ENCODE measurements at places on chromosomes 3 and 15. TPM values are rescaled to one million over a fixed set of nuclear protein-coding genes. Genes with fewer than 3 reads are reported as not detected.

DNA sequence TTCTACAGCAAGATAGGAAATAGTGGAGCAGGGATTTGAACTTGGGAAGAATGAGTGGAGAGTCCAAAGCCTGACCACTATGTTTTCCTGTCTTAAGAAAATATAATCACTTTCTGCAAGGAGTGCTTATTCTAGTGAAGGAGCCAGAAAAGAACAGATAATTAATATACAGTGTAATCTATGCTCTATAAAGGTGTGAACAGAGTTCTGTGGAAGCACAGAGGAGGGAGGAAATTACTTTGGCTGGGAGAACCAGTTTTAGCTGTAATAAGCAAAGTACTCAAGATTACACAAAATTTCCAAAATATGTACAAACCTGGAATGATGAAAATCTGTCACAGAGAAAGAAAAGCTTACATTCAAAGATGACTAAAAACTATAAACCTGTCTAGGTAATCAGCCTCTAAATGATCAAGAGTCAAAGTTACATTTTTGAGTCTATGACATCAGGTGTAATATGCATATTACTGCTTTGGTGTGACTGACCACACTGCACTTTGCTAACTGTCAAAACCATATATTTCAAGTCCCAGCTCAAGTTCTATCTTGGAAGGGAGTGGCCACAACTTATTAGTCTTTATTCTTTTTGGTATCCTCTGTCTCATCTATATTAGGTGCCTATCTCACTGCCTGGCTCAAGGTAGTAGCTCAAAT, 40.7 kb upstream of the MB21D2 start:
- no peak for DNase-seq

DNA sequence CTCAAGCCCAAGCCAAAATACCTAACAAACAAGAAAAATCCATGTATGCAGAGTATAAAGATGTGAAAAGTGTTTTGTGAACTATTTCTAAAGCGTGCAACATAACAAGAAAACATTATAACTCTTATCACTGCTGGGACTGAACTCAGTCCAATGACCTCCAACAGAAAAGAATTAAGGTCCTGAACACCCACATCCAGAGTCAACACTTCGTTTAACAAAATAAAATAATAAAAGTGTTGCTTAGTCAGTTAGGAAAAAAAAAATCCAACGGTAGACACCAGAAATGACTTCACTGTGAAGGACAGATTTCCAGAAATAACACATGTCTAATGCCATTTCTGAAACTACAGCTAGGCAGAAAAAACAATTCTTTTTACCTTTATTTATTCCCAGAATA, 28.0 kb downstream of the MB21D2 start:
- DNase-seq, result no peak

GRCh38 chr3:16227566-16227965, 37.2 kb downstream of the DPH3 start:
- no peak for DNase-seq

- DNase-seq, result no peak
These were observed 85.5 kb downstream of the WNT7A start for GRCh38 chr3:13794322-13794721.

DNA sequence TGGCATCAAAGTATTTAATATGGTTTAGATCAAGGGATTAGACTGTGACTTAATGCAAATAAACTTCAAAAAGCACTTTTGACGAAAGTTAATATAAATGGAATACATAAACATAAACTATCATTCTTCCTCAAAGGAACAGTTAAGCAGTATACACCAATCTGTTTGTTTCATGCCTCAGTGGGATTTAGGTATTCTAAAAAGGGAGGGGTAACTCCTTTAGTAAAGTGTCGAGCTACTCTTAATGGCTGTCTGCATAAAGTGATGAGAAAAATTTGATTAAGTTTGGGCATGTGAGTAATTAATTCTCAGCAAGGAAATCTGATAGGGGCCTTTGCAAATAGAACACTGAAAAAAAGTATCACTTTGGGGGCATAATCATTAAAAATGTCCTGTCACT, 176.9 kb downstream of the FRMD5 start:
- no peak for DNase-seq

DNA sequence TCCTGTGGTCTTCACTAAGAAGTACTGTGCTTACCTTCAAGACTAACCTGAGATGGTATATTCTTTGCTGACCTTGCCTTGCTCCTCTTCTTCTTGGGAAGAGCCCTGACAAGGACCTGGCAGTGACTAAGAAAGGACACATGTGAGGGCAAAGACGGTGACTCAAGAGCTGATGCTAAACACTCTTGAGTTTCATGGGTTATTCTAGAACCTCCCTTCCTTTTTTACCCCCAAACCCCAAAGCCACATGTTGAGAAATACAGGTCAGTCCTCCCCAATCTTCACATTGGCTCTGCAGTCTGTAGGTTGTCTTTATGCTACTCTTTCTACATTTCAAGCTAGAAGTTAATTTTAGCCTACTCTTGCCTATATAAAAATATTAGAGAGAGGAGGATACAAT, 200.6 kb downstream of the SEMA6D start:
- DNase-seq, result no peak

The MEGF11 gene
- 0.10 TPM for total RNA-seq

The TPRG1 gene
- total RNA-seq, result 4.5 TPM

- peak; percentile 49 for DNase-seq
These were observed at the start of gene SPTSSB for GRCh38 chr3:161371441-161372320. Gene SPTSSB, minus strand, starts transcription at chr3:161371517. Its CDS starts 25,194 bp downstream, at chr3:161346323.

The LMOD3 gene
- 122 TPM for total RNA-seq

DNA sequence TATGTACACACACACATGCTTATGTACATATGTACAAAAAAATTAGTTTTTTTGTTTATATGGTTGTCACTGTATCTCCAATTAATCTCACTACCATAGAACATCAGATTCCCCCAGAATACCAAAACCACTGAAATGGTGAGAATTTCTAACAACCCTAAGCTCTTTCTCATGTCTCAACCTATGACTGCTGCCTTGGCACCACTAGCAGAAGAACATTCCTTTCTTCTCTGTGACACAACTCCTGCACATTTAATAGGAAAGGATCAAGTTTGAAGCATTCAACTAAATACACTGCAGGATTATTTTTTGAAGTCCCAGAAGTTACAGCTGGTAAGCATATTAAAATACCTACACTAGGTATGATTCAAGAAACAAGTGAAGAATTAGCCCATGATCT, 109.6 kb downstream of the FAM174B start:
- no peak for DNase-seq

DNA sequence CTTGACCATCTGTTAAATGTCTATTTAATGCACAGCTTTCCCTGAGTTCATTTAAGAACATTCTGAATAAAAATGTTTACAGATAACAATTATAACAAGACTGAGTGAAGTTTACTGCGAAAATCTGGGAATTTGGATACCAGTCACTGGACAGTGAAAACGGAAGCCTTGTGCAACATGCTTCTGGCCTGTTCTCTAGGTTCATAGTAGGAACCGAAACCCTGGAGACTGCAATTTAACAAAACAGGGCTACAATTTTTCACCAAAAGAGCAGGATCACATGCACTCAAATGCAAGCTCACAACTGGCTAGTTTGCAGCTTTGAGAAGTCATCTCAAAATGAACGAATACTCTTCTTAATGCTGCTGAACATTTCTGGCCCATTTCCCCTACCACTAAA, 435.9 kb downstream of the NR2F2 start:
- no peak for DNase-seq

DNA sequence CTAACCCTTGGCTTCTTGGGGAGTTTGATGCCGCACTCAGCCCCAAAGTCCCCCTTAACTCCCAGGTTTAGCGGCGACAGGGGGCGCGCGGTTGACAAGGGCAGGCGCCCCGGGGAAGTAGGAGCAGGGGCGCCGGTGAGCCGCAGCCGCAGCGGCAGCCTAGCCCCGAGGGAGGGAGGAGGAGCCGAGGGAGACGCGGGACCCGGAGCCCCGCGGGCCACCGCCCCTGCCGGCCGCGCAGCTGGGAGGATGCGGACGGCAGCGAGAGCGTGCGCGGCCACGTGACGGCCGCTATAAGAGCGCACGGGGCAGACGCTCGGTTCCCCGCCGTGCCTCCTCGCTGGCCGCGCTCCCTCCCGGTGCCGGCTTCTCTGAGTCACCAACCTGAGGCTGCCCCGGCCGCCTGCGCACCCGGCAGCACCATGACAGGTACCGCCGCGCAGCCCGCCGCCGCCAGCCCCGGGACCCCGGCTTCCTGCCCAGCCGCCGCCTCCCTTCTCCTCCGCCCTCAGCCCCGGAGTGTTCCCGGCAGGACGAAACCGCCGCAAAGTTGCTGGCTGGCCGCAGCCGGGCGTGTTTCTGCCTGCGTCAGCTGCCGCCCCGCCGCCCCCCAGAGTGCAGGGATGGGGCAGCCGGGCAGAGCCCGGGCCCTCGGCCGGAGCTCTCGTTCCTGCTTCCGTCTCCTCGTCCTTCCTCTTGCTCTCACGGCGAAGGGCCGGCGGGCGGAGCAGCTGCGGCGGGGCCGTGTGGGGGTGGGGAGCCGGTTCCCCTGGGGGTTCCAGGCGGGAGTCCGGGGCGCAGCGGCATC, at the start of gene GYG1:
GYG1 (plus strand) TSS at position 322 of the 808 bp plus-strand sequence; CDS start at position 423, 101 bp downstream.
- DNase-seq, result peak; percentile 78

GRCh38 chr3:60810881-60811280, 440.4 kb downstream of the FHIT start:
- no peak for DNase-seq

The PTPN9 gene
- total RNA-seq, result 22.9 TPM

DNA sequence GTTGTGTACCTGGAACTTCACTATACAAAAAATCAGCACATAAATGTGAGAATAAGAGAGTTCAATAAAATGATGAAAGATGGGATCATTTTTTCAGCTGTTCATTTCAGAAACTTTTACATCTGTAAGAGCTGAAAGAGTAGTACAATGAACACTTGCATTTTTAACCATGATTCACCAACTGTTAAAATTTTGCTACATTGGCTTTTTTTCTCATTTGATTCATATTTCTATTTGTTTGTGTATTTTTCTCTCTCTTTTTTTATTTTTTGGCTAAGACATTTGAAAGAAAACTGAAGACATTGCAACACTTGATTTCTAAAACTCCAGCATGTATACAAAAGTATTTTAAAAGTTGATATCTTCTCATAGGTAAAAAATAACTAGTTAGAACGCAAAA, 98.3 kb upstream of the CDIN1 start:
- no peak for DNase-seq

DNA sequence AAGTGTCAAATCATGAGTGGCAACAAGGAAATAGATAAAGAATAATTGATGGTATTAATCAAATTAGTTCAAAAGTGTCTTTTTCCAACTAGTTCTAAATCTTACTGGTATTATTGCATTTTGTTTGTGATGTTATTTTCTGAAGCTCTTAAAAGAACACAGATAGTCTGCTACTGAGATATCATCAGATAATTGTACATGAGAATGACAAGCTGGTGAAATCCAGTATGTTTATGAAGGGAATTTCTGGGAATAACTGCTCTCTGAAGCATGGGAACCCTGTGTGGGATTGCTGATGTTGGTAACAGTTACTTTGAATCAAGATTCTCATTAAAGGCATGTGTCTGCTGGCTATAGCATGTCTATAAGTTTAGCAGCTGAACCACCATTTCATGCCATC, 190.3 kb upstream of the CDIN1 start:
- no peak for DNase-seq

- peak; percentile 54 for DNase-seq
These were observed 140.2 kb upstream of the SKOR1 start for GRCh38 chr15:67685008-67685599.

The FANCD2OS gene
- total RNA-seq, result not detected

The DISP2 gene
- total RNA-seq, result 4.1 TPM

The SLC28A1 gene
- total RNA-seq, result not detected

The SLC12A8 gene
- total RNA-seq, result 9.0 TPM

DNA sequence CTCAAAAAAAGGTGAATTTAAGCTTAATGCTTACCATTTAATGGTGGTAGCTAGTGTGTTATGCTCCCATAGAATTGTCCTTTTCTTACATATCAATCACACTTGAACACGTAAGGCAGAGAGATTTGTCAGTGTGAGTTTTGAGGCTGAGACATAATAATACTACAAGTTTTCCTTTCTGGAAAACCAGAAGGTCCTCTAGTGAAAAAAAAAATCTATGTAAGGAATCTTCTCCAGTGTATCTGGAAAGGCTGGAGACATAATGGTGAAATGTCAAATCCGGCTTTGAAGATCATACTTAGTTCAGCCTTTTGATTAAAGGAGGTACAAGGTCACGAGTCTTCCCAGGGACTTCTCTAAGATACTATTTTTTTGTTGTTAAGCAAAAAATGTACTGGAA, 3.4 kb downstream of the TSC22D2 start:
- peak; percentile 13 for DNase-seq

DNA sequence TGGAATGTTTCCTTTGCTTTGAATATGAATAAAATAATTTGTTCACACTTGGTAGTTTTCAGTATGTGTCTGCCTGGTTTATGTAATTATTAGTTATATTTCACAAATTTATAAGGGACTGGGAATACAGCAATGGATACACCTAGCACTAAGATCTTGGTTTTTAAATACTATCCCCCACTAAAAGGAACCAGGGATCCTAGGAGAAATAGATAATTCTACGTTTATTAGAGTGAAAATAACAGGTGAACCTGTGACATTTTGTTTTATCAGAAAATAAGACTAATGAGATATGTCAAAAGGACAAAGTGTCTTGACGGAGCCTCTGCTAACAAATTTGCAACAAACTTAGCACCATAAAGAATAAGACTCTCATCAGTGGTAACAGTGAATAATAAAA, 3.4 kb downstream of the PSMD6 start:
- DNase-seq, result no peak

- DNase-seq, result no peak
These were observed 143.1 kb downstream of the LSAMP start for GRCh38 chr3:116302087-116302747.

DNA sequence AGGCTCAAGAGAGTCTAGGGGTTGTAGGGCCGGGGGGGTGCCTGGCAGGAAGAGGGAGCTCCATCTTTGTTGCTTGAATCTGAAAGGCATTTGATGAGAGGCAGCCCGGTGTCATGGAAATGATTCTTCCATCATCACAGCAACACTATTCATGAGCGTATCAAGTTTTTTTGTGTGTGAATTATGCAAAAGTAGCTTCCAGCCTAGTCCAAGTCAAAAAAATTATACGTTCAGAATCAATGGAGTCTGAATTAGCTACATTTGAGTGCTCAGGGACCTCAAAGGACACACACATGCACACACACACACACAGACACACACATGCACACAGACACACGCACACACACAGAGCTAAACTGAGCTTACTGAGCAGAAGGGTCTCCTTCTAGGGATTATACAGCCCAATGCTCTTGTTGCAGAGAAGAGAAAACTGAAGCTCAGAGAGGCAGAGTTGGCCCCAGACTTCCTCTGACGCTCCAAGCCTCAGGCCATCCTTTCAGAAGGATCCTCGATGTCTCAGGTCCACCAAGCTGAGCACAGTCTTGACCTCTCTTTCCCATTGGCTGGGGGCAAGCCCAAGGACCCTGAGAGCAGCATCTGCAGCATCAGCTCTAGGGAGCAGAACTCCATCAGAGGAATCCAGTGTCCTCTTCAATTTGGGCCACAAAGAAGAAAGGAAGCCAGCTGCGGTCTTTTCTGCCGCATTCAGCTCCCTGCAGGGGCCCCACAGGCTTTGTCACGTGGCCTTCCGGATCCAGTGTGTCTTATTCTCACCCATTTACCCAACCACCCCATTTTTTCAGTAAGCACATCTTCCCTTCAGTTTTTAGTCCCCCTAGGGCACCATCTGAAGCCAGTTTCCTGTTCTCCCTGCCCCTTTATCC, 228.0 kb downstream of the UACA start:
- no peak for DNase-seq

All from tongue (tissue), 3 donors.